Hematopoietic multipotent progenitor cell treated with erythropoietin and hydrocortisone succinate and interleukin-3 and kit ligand, for 6 days (in vitro differentiated cells): ENCODE measurements at places on chromosomes 12 and 14.
A peak's percentile ranks its signal among the peaks of the same experiment; 100 is the strongest.

GRCh38 chr14:79325071-79325470 lies 886.2 kb downstream of the DIO2 start:
- DNase-seq = no peak

DNA sequence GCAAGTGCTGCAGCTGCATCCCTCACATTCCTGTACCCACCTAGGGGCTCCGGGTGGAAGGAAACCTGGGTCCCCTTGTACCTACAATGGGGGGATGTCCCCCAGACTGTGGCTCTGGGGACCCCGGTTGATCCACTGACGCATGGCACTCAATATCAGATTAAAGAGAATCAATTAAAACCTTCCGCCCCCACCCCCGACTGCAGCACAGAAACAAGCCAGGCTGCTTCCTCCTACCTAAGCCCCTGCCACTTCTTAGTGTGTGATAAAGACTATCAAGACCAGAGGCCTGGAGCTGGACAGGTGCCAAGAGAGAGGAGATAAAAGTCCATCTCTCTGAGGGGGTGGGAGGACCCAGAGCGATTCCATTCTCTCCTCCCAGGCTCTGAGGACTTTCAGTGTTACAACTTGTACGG lies 28.2 kb upstream of the RPLP0 start:
- DNase-seq = peak; percentile 86

GRCh38 chr14:87380054-87380453 lies 612.9 kb downstream of the GALC start:
- no peak for DNase-seq

- DNase-seq = no peak
Observed at GRCh38 chr12:120914794-120915193, 10.6 kb upstream of the SPPL3 start.

- no peak for DNase-seq
Observed at GRCh38 chr14:38818555-38818954, 284.5 kb downstream of the SEC23A start.

DNA sequence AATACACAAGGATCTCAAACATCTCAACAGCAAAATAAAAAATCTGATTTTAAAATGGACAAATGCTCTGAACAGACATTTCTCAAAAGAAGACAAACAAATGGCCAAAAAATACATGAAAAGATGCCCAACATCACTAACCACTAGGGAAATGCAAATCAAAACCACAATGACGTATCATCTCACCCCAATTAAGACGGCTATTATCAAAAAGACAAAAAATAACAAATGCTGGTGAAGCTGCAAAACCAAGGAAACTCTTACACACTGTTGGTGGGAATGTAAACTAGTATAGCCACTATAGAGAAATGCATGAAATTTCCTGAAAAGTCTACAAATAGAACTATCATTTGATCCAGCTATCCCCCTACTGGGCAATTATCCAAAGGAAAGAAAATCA lies 145.0 kb downstream of the BTG1 start:
- DNase-seq = no peak

DNA sequence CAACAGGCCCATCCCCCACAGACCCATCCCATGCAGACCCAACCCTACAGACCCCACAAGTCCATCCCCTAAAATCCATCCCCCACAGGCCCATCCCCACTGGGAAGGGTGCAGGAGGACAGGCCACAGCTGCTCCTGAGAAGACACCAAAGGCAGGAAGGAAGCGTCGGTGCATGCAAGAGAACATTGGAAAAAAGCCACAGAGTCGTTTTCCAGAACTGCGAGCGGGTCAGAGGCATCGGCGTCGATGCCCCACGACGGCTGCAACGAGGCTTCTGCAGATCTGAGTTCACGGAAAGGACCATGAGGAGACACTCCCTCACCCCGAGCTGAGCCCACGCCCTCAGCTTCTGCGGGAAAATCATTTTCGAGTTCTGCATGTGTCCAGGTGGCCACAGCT lies 59.6 kb upstream of the GALNT9 start:
- DNase-seq = no peak

DNA sequence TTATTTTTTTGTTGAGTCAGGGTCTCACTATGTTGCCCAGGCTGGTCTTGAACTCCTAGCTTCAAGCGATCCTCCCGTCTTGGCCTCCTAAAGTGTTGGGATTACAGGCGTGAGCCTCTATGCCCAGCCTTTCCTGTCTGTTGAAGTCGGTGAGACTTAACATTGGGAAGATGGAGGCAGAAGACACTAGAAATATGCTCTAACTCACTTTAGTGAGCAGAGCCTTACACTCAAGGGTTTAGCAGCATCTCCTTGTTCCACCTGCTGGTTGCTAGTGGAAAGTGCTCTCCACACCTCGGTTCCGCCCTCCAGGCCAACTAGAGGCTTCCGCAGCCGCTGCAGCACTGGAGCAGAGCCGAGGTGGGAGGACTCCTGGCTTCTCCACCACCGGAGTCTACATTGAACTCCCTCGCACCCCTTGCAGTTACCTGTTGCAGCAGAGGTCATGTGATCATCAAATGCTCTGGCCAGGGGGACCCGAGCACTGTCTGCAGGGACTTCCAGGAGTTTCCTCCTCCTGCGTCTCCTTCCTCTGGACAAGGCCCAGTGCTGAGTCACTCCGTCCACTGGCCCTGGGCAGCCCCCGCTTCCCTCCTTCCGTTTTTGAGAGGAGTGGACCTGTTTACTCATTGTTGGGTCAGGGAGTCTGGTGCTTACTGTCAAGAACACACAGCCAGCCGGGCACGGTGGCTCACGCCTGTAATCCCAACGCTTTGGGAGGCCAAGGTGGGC lies 9.4 kb upstream of the HVCN1 start:
- peak; percentile 95 for DNase-seq

GRCh38 chr12:45400991-45401390 lies 185.1 kb downstream of the ANO6 start:
- peak; percentile 10 for DNase-seq

DNA sequence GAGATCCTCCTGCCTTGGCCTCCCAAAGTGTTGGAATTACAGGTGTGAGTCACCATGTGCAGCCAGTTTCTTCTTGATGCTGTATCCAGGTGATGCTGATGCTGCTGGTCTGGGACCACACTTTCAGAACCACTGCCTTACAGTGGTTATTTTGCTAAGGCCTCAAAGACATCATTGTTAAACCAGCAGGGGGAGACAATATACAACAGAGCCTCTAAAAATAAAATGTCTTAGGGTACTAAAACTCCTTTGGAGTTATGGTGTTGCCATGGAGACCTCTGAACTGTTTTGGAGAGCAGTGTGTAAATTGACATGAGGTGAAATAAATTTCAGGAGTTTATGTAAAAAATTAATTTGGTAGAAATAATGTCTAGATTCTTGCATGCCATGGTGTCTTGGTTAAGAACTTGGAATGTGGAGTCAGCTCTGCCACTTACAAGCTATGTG lies 1.1 kb upstream of the ARG2 start:
- peak; percentile 94 for DNase-seq

GRCh38 chr14:52553671-52554575 lies 1.3 kb downstream of the GPR137C start:
- DNase-seq = peak; percentile 91

GRCh38 chr12:118645219-118645618 lies 268.9 kb downstream of the SUDS3 start:
- peak; percentile 67 for DNase-seq

GRCh38 chr14:104462651-104463630 lies 116.6 kb upstream of the C14orf180 start:
- DNase-seq = no peak

GRCh38 chr14:102893452-102893851 lies 29.0 kb upstream of the AMN start:
- no peak for DNase-seq

DNA sequence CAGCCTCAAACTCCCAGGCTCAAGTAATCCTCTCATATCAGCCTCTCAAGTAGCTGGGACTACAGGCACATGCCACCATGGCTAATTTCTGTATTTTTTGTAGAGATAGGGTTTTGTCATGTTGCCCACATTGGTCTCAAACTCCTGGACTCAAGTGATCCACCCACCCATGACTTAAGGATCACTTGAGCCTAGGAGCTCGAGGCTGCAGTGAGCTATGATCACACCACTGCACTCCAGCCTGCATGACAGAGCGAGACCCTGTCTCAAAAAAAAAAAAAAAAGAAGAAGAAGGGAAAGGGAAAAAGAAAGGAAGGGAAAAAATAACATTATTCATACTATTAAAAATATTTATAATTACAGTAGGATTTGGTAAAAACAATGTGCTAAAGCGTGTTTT lies 19.2 kb downstream of the EPS8 start:
- peak; percentile 11 for DNase-seq

- no peak for DNase-seq
Observed at GRCh38 chr12:5390174-5390799, 41.6 kb upstream of the NTF3 start.

- DNase-seq = no peak
Observed at GRCh38 chr14:93957333-93957710, 19.0 kb downstream of the ASB2 start.

DNA sequence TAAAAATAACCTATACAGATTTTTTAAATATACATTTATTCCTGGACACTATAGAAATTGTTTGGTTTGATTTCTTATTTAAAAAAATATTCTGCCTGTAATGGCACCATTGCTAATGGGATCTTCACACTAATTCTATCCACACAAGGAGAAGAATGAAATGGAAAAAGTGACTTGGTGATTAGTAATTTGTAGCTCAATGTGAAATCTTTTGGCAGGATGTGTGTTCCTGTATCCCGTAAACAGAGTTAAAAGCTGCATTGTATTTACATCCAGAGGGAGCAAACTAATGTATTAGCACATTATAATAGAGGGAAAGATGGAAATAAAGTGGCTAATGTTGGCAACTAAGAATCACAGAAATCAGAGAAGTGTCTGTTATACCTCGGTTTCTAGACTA lies 1455.3 kb upstream of the FLRT2 start:
- no peak for DNase-seq

- no peak for DNase-seq
Observed at GRCh38 chr12:20701106-20701505, 6.0 kb downstream of the SLCO1C1 start.

- no peak for DNase-seq
Observed at GRCh38 chr14:80764921-80765507, 176.5 kb downstream of the CEP128 start.

GRCh38 chr12:120094485-120094884 lies 22.1 kb downstream of the RAB35 start:
- DNase-seq = no peak

GRCh38 chr12:52023976-52024688 lies 17.4 kb downstream of the TAMALIN start:
- peak; percentile 62 for DNase-seq

DNA sequence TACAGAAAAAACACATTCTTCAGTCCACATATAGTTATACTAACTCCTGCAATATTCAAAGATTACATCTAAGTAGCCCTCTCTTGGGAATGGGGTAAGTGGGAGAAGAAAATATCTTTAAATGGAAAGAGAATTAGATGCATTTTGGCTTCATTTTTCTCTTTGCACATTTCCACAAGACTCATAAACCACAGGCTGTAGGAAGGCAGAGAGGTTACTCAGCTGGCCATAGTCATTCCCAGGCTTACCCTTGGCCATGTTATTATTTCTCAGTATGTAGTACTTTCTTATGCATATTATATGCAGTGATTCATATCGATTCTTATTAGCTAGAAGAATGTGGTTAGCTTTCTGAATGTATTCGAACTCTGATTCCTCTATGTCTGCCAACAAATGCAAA lies 92.2 kb downstream of the PTPRR start:
- DNase-seq = no peak

DNA sequence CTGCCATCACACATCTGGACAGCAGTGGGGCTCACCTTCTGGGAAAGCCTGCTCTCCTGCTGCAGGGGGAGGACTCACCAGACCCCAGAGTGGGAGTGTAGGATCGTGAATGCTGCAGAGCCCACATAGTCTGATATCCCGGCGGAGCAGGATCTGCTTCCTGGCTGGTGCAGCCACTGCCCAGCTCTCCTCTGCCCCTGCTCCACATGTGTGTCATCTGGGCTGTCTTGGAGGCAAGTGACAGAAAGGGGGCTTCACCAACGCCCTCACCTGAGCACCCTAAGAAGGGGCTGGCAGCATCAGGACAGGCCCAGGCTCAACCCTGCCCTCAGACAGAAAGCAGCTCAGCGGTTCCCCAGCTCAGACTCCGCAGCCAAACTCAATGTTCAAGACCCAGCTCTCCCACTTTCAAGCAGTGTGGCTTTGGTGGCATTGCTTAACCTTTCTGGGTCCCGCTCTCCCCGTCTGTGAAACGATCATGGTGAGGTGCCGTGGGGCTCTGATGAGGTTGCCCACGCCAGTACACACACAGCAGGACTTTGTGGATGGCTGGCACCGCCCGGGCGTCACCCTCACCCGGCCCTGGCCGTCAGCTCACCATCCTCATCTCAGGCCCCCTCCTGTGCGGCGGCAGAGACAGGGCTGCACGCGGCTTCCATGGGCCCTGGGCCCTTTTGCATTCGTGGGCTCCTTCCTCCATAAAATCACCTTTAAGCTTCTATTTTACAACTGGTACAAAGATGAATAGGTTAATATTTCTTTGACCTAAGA lies 91.0 kb upstream of the SFSWAP start:
- no peak for DNase-seq

DNA sequence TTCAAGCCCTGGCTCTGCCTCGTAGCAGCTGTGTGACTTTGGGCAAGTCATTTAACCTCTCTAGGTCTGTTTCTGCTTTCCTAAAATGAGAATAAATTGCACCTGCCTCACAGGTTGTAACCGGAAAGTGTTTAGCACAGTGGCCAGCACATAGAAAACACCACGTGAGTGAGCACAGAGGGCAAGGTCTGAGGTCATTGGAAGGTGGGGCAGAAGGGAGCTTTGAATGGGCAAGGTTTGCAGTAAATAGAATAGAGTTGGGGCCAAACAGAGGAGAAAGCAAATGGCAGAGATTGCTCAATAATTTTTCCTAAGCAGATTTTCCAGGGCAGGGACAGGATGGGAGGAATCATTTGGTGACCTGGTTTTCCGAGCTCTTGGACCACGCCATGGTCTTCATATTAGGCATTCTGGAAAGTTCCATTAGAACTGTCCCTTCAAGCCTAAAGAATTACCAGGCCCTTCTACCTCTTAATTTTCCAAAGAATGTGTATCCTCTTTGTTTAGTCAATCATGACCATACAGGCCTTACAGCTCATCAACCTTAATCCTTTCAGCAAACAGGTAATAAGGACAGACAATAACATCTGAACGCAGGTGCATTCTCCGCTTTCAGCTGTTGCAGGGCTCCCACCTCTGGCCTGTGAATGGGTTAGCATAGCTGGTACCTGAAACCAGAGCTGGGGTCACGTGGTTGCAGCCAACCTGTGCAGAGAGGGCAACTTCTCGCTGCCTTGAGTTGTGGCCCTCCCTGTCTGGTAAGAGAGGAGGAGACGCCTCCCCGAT lies 53.8 kb downstream of the VWF start:
- no peak for DNase-seq

DNA sequence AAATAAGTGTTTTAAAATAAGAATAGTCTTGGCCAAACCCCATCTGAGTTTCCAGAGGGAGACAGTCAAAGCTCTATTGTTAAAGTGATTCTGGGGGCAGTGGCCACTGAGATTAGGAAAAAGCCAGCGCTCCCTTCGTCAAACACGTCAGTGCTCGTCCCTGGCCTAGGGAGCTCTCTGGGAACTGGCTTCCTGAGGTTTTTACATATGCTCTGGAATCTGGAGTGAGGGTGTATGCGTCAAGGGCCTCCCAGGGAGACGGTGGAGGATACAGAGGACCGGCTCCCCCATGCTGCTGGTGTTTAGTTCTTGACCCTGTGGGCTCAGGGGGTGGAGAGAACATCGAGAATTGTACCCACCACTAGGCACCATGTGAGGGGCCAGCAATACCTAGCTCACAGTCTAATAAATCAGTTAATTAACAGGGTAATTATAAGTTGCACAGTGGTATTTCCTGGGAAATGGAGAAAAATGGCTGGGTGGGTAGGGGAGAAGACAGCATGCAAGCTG lies 87.0 kb downstream of the SLC25A47 start:
- no peak for DNase-seq

- no peak for DNase-seq
Observed at GRCh38 chr12:99201906-99202645, 445.5 kb upstream of the GARIN6 start.
